ENCODE measurements at places on chromosomes 12 and 14.

- no peak for DNase-seq
These were observed 9.8 kb downstream of the SUPT16H start for GRCh38 chr14:21373980-21374379.

GRCh38 chr14:61925043-61925442 is 162.8 kb downstream of the SNAPC1 start:
- no peak for DNase-seq

DNA sequence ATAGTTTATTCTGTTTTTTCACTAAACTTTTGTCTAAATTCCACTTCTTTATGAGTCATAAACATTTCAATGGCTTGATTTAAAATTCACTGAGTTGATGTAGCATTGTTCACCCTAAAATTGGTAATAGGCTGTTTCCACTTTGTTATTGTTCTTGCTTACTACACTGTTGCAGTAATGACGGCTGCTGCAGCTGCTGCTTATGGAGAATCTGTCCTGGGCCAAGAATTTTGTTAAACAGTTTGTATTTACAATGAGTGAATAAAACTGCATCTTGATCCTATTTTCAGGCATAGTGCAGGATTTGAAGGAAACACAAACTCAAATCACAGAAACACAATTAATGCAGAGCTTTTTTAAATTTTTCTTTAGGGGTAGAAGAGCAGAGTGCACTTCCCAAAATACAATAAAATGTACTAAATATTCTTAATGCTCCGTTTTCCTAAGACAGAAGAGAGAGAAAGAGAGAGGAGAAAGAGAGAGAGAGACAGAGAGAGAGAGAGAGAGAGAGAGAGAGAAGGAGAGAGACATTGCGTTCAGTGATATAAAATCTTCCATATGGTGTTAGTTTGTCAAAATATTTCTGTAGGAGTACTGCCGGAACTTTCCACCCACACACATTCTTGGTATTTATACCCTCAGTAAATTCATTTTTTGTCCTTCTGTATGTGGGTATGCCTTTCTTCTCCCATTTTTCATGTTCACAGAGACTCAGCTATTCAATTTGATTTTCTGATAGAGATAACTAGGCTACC is 266.4 kb downstream of the LRFN5 start:
- DNase-seq: no peak

DNA sequence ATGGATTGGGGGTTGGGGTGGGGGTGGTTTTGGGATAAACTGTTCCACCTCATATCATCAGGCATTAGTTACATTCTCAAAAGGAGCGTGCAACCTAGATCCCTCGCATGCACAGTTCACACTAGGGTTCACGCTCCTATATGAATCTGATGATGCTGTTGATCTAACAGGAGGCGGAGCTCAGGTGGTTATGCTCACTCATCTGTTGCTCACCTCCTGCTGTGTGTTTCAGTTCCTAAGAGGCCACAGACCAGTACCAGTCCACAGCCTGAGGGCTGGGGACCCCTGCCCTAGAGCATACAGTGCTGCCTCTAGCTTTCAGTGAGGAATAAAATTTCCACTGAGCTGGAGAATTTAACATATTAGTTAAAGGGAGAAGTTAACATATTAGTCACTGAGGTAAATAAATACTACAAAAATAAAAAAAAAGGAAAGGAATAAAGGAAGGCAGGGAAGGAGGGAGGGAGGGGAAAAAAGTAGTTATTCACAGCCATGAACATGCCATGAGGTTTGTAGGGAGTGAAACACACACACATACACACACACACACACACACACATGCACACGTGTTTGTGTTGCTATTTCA is 612.7 kb upstream of the TBX3 start:
- DNase-seq: no peak

GRCh38 chr12:90510948-90511347 is 444.0 kb downstream of the CCER1 start:
- DNase-seq: no peak

Data from germinal center (tissue), 1 donor.